GM12892 (cell line): ENCODE measurements at places on chromosomes 12 and 14.

- no peak for DNase-seq
These were observed 22.8 kb downstream of the TMEM63C start for GRCh38 chr14:77204459-77204771.

DNA sequence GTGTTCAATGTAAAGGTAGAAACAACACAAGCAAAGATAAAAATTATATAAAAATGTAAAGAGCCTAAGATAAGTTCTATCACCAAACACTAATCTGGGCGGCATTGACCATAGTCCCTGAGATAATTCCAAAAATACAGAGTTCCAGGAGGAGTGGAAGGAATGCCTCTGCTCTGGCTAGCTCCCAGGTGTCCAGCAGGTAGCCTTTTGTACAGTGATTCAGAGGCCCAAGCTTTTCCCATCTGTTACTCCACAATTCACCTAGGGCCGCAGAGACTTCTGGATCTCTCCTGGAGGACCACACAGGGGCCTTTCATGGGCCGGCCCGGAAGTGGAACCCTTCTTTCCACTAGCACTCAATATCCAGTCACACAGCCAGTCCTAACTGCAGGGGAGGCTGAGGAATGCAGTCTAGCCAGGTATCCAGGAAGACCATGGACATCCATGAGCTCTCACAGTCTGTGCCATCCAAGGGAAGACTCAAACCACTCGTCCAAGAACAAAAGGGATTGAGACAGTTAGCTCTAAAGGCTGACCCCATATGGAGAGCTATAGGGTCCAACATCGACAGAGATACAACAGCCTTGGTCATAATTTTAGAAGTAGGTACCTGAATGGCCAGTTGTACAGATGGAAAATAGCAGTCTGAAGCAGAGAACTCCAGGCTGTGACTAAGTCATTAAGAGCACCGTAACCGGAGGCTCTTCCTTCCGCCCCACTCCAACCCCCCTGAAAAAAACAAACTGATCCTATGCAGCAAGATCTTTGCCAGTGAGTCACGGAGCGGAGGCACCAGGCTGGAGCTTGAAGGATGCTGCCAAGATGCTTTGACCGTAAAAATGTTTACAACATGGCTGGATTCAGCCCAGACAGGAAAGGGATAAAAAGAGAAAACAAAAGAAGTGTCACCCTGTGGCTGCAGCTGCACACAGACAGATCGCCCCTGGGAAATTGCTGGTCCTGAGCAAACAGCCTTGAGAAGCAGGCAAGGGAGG, 204.8 kb downstream of the NUAK1 start:
- no peak for DNase-seq

DNA sequence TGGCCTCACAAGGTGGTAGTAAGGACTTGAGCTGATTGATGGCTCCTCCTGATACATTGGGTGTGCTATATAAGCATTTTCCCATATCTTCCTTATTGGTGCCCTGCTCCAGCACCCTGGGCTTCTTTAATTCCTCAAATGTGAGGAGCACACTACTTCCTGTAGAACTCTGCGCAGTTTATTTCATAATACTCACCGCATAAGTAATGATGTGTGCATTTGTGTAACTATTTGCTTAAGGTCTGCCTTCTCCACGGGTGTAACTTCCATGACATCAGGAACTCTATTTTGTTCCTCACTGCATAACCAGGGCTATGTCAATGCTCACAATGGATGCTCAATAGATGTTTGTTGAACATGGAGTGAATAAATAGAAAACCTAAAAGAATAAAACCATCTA, 392.2 kb downstream of the SEC23A start:
- no peak for DNase-seq

GRCh38 chr12:14962797-14963196, 1.4 kb upstream of the ARHGDIB start:
- no peak for DNase-seq

GRCh38 chr12:12336511-12336910, 13.5 kb downstream of the MANSC1 start:
- DNase-seq = no peak

GRCh38 chr14:50560931-50561285, 963 bp downstream of the ATL1 start:
- DNase-seq = peak; percentile 15

DNA sequence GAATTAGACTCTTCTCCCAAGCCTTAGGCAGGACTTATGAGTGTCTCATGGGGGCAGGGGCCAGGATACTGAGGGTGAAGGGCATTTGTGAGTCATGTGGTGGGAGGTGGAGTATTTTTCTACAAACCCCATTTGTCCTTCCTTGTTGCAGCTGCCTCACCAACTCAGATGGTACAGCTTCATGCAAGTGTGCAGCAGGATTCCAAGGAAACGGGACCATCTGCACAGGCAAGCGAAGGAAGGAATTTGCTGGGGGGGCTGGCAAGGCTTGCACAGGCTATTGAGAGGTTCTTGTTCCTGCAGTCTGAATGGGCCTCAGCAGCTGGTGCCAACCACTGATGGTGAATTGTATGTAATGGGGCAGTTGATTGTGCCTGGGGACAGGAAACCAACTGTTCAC, 125.1 kb downstream of the STAB2 start:
- no peak for DNase-seq

- peak; percentile 96 for DNase-seq
These were observed 43.4 kb downstream of the RNF34 start for GRCh38 chr12:121443193-121443870.

DNA sequence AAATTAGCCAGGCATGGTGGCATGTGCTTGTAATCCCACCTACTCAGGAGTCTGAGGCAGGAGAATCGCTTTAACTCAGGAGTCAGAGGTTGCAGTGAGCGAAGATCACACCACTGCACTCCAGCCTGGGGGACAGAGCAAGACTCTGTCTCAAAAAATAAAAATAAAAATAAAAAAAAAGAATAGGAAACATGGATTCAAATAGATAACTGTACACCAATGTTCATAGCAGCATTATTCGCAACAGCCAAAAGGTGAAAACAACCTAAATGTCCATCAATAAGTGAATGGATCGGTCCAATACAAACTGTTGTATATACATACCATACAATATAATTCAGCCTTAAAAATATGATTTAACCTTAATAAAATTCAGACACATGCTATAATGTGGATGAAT, 3.1 kb upstream of the RIPK3 start:
- DNase-seq = no peak

GRCh38 chr14:100654814-100655740, 67.9 kb upstream of the BEGAIN start:
- DNase-seq = peak; percentile 73

GRCh38 chr12:57088354-57089270, at the start of gene NAB2:
Gene NAB2, plus strand, starts transcription at chr12:57089114. Its CDS starts 158 bp downstream, at chr12:57089272.
- DNase-seq = peak; percentile 93

- no peak for DNase-seq
These were observed 185.3 kb downstream of the KIF26A start for GRCh38 chr14:104323551-104324175.

GRCh38 chr12:29796823-29797263, 13.1 kb upstream of the TMTC1 start:
- DNase-seq = no peak

GRCh38 chr12:113403435-113404415, at the start of gene SDS:
Gene SDS, minus strand, starts transcription at chr12:113403887. Its CDS starts 4,179 bp downstream, at chr12:113399708.
- no peak for DNase-seq

DNA sequence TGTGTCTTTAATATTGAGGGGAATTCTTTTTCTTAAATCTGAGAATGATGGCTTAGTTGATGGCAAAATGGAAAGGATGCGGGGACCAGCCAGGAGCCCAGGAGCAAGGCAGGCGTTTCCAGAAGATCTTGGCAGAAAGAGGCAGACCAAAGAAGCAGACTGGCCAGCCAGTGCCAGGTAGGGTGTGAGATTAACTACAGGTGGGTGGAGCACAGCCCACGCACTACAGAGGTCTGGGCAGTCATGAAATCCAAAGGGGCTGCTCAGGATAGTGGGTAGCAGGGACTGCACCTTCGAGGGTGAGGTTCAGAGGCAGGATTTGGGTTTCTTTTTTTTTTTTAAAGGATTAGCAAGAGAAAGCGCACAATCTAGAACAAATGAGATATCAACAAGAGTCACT, 17.7 kb upstream of the PCNX1 start:
- no peak for DNase-seq

DNA sequence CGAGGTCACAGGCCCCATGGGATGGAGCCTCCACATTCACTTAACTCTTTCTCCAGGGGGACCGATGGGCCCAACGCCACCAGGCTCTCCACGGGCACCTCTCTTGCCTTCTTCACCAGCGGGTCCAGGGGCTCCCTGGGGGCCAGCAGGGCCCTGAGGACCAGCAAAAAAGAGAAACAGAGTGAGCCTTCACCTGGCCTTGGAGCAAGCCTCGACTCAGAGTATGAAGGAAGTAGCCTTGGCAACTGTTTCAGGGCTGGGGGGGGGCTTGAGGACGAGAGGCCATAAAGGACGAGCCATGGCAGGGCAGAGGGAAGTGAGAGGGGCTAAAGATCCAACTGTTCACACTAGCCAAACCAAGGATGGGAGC, 18.0 kb downstream of the COL2A1 start:
- no peak for DNase-seq

GRCh38 chr12:43255522-43256111, 296.4 kb downstream of the ADAMTS20 start:
- DNase-seq = no peak

GRCh38 chr14:99821519-99822508, 28.6 kb downstream of the EML1 start:
- DNase-seq = no peak

DNA sequence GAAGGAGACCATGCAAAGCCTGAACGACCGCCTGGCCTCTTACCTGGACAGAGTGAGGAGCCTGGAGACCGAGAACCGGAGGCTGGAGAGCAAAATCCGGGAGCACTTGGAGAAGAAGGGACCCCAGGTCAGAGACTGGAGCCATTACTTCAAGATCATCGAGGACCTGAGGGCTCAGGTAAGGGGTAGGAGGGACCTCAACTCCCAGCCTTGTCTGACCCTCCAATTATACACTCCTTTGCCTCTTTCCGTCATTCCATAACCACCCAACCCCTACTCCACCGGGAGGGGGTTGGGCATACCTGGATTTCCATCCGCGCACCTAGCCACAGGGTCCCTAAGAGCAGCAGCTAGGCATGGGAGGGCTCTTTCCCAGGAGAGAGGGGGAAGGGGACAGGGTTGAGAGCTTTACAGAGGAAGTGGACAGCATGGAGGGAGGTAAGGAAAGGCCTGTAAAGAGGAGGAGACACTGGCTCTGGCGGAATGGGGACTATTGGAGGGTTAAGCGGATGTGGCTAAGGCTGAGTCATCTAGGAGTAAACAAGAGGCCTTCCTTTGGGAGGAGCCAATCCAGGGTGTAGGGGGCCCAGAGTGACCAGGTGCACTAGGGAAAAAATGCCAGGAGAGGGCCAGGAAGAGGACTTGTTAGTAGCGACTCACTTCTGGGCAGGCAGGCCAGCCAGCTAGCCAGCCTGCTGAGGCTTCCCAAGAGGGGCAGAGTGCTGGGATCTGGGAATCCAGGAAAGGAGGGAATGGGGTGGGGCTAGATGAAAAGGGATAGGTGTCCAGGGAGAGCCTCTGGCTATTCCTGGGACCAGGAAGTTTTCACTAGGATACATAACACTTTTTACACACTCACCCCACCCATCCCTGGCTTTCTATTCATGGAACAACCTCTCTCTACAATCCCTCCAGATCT, 754 bp downstream of the KRT18 start:
- no peak for DNase-seq

- DNase-seq = no peak
These were observed 478.2 kb downstream of the DIO2 start for GRCh38 chr14:79732911-79733655.

GRCh38 chr14:62436261-62436660, 609.0 kb downstream of the KCNH5 start:
- no peak for DNase-seq

DNA sequence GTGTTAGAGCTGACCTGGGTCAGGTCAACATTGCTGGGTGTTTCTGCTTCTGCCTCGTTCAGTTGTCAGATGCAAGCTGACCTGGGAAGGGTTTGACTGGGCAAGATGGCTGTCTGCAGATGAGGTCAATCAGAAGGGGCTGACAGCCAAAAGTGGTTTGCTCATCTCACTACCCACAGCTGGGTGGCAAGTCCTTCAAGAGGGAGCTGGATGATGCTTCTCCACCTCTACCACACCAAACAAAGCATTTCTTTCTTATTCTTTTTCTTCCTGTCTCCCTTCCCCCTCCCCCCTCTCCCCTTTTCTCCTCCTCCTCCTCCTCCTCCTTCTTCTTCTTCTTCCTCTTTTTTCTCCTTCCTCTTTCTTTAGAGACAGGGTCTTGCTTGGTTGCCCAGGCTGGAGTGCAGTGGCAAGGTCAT, 268.2 kb upstream of the PLEKHG7 start:
- DNase-seq = no peak
